GM13977 (cell line): ENCODE measurements at places on chromosomes 11 and 22.
A peak's percentile ranks its signal among the peaks of the same experiment; 100 is the strongest.

DNA sequence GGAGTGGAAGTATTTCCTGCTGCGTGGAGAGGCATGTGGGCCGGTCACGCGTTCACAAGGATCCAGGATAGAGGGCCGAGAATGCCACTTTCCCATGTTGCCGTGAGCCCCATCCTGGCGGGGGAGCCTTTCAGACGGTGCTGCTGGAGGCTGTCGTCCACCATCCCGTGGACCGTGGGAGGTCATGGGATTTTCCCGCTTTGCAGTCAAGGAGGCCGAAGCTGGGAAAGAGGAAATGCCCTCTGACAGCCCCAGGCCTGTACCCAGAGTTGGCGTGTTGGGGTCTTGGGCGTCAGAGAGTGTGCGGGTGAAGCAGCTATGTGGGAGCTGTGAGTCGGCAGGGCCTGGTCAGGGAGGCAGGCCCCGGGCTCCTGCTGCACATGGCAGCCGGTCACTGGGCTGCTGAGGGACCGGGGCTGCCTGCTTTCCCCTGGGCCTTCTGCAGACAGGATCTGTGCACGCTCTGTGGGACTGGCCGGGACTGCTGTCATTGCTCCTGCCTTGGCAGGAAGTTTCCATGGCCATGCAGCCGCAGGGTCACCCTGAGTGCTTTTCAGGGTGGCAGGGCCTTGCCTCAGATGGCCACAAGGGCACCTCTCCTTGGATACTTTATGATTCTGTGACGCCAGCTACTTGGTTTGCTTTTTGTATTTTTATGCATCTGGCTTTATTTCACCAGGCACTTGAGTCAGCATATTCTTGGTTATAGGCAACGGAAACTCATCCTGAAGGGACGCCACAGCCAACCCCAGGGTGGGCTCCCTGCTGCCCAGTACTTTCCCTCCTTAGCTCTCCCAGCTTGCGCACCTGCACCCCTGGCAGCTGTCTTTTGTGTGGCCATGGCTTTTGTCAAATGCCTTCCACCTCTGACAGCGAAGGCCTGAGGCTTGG is 52.4 kb downstream of the AP2A2 start:
- DNase-seq, result no peak

DNA sequence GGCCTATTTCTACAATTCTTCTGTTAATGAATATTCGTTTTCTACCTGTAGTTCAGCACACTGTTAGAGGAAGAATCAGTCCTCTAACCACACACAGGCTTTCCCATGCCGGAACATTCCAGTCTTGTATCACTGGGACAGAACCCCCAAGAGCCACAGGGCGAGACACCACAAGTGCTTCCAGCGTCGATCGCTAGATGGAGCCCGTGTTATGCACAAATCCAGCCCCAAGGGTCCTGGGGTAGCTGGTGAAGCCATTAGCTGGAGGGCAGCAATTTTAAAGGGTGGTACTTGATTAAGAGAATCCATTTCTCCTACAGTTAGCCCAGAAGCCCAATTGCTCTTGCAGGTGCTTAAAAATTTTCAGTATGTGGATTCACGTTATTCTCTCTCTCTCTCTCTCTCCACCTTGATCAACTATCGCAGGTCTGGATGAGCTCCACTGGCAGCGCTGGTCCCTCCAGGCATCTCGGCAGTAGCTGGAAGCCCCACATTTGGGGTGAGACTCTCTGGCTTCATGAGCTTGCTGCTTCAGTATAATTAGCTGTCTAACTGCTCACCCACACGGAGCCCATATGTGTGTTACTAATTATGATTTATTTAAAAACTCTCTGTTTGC is 148.2 kb upstream of the SNX19 start:
- peak; percentile 71 for DNase-seq

- DNase-seq, result no peak
These were observed 108.2 kb upstream of the CRYBB3 start for GRCh38 chr22:25091458-25091857.

- DNase-seq, result no peak
These were observed 411.6 kb downstream of the DYNC2H1 start for GRCh38 chr11:103520792-103521191.

DNA sequence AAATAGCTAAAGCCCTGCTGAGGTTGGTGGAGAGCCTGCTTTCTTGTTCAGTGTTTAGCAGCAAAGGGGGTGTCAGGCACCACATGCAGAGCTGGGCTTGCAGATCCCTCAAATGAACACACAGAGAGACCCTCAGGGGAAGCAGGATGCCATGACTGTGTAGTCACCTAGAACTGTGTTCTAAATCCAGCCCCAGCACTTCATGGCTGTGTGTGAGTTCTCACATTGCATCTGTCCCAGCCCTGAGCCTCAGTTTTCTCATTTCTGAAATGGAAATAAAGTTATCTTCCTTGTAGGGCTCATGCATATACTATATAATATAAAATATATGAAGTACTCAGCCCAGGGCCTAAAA is 47.1 kb downstream of the CWC15 start:
- no peak for DNase-seq

DNA sequence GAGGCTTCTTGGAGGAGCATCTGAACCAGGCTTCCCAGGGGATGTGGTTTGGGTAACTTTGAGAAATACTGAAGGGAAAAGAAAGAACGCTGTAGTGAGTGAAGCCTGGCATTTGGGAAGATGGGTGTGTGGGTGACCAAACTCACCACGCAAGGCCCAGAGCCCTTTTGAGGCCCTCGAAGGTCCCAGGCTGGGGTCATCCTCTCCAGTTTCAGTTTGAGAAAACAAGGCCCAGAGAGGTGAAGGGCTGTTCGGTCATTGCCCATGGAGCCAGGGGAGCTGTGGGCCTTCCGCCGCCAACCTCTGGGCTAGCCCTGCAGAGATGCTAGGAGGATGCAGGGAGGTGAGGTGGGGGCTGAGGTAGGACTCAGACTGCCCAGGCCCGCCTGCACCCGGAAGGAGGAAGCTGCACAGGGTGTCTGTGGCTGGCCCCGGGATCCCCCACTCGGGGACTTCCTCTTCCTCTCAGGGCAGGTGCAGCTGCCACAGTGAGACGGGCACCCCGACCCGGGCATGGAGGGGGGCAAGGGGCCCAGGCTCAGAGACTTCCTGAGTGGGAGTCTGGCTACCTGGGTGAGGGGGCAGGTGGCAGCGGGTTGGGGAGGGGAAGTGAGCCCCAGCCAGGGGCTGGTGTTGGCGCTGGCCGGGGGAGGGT is at the start of gene CCDC88B:
CCDC88B (plus strand) TSS at position 451 of the 655 bp plus-strand sequence; CDS start at position 514, 63 bp downstream.
- DNase-seq, result peak; percentile 89

DNA sequence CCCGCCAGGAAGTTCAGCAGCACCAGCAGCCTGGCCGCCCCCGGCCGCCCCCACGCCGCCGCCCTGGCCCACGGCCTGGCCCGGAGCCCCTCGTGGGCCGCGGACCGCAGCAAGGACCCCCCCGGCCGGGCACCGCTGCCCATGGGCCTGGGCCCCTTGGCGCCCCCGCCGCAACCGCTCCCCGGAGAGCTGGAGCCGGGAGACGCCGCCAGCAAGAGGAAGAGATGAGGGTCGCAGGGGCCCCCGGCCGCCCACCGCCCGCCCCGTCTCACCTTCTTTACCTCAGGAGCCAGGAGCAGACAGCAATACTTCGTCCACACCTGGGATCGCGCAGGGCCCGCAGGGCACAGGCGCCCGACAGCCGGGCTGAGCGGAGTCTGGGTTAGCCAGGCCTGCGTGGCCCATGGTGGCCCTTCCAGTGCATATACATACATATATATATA is 115.6 kb downstream of the CACNA1I start:
- DNase-seq, result no peak
